Placental pericyte (primary cell): ENCODE measurements at places on chromosomes 11 and 22. TPM values are rescaled to one million over a fixed set of nuclear protein-coding genes. Genes with fewer than 3 reads are reported as not detected.

Gene CARD16
- total RNA-seq: 25.9 and 29.8 TPM in 2 replicates

Gene OR8D1
- total RNA-seq: not detected in 2 replicates

Gene DNAL4
- total RNA-seq: 16.6 and 16.8 TPM in 2 replicates

Gene WBP2NL
- 0.14 and 0.22 TPM in 2 replicates for total RNA-seq

Gene DBX1
- not detected in 2 replicates for total RNA-seq

Gene APOA4
- not detected in 2 replicates for total RNA-seq

Gene OPCML
- 0.14 TPM in 1 of 2 replicates, not detected in the other for total RNA-seq

Gene BTBD18
- total RNA-seq: not detected in 2 replicates

Gene PIWIL4
- total RNA-seq: 1.3 and 6.0 TPM in 2 replicates

Gene TRIM49
- total RNA-seq: not detected in 2 replicates

Gene CECR2
- total RNA-seq: not detected in 2 replicates
